ENCODE measurements at places on chromosomes 1 and 21.

- no peak for DNase-seq
These were observed 14.5 kb downstream of the TBX15 start for GRCh38 chr1:118973531-118974137.

DNA sequence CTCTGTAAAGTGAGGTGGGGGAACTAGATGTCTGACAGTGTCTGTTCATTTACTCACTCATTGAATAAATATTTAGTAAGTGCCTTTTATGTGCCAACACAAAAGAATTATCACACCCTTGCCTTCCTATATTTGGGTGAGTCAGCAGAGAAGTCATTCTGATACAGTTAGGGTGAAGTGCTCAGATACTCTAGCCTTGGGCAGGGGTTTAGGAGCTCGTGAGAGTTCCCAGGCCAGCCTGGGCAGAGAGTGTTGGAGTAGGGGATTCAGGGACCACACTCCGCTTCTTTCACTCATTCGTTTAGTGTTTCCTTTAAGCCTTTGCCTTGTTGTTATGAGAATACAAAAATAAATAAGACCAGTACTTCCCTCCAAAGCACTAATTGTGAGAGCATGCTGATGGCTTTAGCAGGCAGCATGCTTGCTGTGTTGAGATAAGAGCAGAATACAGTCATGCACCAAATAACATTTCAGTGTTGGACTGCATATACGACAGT lies 83.9 kb downstream of the DYRK1A start:
- no peak for DNase-seq

DNA sequence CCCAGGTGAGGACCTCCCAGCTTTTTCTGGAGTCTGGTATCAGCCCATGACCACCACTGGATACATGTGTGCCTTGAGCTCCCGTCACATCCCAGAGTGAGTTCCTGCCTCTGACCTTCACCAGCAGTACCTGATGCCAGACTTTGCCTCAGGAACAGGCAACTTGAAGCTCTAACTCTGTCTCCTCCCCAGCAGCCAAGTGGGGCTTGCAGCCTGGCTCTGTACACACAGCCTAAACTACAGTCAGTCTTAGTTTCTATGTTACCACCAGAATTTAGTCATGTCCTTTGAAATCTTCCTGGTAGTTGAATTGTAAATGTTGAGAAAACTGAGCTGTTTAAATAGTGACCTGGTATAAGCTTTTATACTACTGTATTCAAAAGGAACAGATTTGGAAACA lies 206.5 kb downstream of the LRRC40 start:
- no peak for DNase-seq

GRCh38 chr1:228087771-228088251 lies 5.3 kb downstream of the ARF1 start:
- peak; percentile 82 for DNase-seq

DNA sequence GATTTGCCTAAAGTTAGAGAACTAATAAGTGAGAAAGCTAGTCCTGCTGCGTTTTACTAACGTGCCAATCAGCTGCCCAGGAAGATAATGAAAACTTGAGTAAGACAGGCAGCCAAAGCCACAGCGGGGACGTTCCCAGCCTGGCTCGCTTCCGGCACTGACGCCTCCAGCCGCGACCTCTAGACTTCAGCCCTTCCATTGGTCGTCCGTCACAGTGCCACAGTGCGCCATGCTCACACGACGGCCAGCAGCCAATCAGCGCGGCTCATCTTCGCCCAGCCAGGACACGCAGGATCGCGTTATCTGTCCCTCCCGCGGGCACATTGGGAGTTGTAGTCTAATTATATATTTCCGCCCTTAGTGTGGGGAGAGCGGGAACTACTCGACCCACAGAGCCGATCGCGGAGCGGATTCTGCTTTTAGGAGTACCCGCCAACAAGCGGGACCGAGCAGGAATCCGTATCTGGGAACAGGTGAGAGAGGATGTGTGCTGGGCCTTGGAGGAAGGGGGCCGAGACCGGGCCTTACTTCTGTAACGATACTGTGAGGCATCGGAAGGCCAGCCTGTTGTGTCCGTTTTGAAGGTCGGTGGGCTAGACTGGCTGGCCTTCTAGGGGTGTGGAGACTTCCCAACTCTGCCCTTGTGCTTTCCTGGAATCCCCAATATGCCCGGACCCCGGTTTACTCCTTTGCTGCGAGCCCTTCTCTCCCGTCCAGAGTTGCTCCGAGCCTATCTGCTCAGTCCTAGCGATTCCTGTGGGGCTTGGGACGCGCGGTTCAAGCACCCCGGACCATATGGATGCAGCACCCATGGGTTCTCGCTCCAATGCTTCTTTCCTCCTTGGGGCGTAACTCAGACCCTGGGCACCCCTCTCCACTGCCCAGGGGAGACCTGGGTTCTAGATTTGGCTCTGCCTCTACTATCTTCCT lies at the start of gene FDPS:
Gene FDPS (plus strand): TSS at position 374 of the 930 bp plus-strand sequence. CDS start 924 bp downstream, outside the sequence.
- peak; percentile 95 for DNase-seq

DNA sequence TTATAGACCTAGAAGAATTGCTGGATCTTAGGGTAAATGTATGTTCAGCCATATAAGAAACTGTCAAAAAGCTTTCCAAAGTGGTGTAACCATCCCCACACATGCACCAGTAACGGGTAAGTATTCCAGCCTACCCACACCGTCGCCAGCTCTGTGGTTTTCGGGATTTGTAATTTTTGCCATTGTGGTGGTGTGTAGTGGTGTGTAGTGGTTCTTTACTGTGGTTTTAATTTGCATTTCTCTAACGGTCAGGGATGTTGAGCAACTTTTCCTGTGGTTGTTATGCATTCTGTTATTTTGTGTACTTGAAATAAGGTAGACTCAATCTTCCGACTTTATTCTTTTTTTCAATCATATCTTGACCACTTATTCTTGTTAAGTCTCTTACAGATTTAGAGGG lies 342.4 kb upstream of the AJAP1 start:
- DNase-seq, result no peak

DNA sequence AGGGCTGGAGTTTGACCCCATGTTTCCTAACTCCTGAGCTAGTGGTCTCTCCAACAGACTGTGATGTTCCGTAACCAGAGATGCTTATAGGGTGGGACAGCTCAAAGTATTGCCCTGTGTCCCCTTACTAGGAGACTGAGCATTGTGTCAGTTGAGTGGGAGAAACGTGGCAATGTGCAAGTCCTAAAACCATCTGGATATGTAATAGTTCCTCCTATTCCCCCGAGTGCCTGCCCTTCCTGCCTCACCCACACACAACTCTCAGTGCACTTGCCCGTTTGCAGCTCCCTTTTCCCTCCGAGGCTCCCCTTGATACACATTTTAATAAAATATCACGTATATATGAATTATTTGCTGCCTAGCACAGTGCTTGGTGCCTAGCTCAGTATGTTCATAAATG lies 3.4 kb downstream of the PIGV start:
- no peak for DNase-seq
